ENCODE measurements at places on chromosomes 6 and 20.

GRCh38 chr6:168047841-168048723 lies 30.9 kb downstream of the FRMD1 start:
- no peak for DNase-seq

DNA sequence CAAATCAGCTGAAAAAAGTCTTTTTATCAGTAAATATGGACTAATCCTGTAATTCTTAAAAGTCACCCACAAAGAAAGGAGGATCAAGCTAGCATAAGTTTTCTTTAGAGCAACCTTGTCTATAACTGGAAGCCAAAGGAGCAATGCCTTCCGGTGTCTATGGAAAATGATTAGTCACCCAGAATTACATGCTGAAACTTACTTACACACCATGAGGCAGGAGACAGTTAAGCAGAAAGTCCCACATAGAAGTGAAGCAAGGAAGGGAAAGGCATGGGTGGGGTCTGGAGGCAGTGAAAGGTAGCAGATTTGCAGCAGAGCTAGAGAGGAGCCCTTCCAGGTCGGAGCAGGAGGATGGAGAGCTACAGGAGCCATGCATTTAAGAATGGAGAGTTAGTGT lies 153.7 kb upstream of the RIPOR2 start:
- DNase-seq = peak; percentile 31

DNA sequence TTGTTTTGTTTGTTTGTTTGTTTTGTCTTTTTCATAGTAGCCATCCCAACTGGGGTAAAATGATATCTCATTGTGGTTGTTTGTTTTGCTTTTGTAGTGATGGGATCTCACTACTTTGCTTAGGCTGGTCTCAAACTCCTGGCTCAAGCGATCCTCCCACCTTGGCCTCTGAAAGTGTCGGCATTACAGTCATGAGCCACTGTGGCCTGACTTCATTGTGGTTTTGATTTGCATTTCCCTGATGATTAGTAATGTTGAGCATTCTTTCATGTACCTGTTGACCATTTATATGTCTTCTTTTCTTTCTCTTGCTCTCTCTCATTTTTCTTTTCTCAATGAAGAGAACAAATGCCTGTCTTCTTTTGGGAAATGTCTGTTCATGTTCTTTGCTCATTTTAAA lies 30.8 kb upstream of the HLA-DOA start:
- no peak for DNase-seq

GRCh38 chr20:22862671-22863230 lies 172.4 kb upstream of the SSTR4 start:
- no peak for DNase-seq

DNA sequence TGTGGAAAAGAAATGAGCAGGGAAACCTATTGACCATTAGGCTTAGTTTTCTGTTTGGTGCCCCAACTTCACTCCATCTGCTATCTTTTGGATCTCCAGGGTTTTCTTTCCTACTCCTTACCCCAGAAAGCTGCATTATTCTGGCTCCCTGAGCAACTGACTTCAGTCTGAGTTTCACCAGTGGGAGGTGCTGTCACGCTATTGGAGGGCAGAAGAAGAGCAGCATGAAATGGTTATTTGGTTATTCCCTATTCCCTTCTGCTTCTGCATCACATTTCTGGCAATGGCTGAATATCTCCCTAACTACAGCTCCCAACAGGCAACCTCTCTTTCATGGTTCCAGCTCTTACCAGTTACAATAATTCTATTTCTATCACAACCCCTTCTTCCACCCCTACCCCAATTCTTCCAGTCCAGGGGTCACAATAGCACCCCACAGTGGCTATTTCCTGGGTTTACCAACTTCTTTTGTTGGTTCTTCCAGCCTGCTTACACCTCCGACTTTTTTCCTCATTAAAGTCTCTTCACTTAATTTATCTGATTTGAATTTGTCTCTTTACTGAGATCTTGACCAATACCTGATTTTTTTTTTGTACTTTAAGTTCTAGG lies 311.5 kb downstream of the PLCB1 start:
- peak; percentile 47 for DNase-seq

GRCh38 chr6:5294392-5295211 lies 33.3 kb downstream of the FARS2 start:
- peak; percentile 82 for DNase-seq

- DNase-seq = peak; percentile 72
Measured at GRCh38 chr20:36461600-36462439, 79.5 kb upstream of the MYL9 start.

DNA sequence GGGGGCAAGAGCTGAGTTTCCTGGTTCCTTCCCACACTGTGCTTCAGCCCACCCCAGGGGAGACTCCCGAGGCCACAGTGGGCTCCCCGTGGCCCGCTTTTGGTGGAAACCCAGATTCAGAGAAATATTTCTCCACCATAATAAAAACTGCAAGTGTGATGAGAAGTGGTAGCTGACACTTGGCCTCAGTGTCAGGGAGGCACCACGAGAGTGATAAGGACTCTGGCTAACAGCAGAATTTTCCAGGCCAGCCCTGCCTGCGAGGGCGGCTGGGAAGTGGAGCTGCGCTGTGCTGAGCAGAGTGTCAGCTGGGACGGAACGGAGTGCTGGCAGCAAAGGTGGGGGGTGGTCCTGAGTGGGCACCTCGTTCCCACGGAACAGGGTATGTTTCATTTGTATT lies 22.5 kb downstream of the SPATA2 start:
- DNase-seq = no peak

DNA sequence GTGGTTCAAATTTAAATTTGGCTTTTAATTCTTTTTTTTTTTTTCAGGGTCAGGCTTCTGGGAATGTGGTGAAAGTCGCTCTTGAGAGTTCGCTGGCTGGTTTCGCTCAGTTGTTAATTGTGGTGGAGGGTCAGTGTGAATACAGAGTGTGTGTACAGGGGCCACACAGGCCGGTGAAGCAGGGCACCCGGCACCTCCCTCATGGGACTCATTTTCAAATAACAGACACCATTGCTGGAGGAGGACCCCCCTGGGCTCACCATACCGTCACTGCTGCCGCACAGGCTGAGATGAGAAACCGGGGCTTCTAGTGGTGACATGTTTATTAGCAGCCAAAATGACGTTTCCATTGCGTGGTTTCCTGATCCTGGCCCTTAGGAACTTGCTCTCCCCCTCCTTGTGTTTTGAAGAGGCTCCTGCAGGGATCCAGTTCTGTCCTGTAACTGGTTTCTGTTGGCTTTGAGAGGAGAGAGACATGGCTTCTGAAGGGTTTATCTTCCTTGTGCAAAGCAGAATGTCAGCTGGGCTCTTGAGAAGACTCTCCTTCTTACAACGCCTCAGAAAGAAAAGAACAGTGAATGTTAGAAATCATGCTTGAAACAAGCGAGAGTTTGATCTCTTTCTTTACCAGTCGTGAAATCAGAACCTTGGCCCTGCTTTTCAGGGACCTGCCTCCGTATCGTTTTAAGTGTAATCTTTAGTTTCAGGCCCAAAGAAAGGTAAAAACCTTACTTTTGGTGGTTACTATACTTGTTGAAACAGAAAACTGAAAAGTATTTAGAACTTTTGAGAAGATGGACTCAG lies 37.8 kb downstream of the DUSP22 start:
- DNase-seq = peak; percentile 69

DNA sequence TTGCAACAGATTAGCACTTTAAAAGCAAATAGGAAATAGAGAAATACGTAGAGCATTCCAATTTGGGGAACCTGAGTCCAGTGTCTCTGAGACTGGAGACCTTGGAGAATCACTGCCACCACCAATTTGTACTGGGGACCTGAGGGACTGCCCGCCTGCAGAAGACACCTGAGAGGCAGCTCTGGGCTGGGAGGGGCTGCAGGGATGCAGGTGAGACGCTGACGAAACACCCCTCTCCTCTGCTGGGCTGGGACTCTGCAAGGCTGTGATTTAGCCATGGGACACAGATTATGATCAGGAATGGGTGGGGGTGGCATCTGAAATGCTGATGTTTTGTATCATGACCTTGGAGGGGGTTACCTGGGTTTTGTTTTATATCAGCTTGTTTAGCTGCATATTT lies 7.0 kb upstream of the APMAP start:
- DNase-seq = no peak

DNA sequence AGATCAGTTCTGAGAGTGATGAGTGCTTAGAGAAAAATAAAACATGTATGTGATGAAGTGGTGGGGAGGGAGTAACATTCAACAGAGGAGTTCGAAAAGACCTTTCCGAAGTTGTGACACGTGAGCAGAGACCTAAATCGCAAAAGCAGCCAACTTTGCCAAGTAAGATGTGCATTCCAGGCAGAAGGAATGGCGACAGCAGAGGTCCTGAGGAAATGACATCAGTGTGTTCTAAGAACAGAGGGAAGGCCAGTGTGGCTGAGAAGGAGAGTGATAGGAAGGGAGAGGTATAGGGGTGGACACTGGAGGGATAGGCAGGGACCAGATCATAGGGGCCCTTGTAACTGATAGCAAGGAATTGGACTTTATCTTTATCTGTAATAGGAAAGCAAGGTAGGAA lies 51.3 kb downstream of the ADAT2 start:
- no peak for DNase-seq

DNA sequence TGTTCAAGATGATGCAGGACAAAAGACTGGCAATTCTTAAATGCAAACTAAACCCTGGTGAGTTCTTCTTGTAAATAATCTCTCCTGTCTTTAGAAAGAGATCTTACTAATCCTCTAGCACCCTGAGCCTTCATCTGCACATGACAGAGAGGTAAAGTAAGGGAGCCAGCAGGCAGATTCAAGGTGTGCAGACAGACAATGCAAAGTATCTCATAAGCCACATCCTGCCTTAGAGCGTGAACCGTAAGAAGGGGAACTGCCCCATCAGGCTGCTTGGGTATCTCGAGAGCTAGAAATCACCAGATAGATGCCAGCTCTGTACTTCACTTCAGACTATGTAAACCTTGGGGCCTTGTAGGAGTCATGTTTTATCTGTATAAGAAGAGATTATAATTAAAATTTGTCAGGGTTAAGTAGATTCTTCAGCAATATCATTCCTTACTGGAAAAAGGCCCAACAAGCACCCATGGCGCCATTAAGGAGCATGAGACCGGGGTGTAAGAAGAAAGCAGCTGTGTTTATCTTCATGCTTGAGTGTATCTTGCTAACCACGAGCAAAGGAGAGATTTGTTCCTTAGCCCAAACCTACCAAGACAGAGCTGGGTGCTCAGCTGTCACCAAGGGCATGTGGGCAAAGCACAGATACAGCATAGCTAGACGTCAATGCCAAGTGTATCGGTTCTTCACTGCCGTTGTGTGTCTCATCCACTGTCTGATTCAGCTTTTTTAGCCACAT lies 24.4 kb downstream of the CNR1 start:
- no peak for DNase-seq
